ENCODE measurements at places on chromosomes 1 and 21.

- peak; percentile 81 for DNase-seq
Measured at GRCh38 chr1:155241069-155241679, 14.1 kb downstream of the ENTREP3 start.

DNA sequence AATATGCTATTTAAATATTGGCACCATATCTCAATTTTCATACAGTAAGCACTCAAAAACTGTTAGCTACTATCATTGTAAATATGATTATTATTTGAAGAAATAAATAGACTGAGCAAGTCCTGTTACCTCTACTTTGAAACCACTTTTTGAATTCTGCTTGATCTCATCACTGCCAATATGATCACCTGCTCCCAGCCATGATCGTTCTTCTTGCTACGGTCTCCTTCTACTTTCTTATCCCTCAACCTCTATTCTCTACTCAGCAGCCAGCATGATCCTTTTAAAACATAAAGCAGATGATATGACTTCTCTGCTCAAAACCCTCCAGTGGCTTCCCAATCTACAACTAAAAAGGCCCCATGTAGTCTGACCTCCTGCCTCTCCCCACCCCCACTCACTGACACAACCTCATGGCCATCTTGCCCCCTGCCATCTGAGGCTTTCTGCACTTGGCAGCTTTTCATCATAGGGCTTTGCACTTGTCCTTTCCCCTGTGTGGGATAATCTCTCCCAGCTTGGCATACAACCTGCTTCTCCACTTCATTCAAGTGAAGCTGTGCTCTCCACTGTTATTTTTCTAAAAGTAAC, 27.2 kb downstream of the CD34 start:
- no peak for DNase-seq

DNA sequence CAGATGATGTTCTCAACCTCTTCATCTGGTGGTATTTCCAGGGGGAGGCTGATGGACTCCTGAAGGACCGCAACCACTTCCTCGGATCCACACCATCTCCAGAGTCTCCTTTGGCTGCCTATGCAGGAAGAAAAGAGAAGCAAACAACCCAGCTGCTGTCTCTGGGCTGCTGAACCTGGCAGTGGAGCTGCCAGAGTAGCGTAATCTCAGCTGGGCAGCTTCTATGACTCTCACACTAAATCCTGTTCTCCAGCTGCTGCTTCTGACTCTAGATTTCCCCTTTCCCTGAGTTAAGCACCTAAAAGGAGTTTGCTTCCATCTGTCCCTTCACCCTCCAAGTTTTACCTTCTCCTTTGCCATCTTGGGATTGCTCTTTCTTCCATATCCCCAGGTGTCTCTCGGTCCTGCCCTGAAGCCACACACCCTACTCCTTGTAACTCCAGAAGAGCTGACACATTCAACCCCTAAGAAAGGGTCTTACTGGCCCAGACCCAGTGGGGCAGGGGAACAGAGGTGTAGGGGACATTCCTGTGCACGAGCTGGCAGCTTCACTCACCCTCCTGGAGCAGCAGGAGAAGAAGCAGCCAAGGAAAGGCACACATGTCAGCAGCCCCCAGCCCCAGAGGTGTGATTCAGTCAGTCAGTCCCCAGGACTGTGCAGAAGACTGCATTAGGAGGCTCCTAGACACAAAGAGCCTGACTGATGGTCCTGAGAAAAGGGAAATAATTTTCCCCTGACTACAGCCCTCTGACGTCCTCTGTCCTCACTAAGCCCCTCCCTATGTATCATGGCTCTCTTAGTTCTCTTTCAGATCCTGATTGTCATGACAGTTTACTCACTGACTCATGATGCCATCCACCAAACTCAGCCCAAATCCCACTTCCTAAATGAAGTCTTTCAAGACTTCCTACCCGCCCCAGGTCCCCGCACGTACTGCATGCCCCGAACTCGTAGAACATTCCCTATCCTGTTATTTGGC, at the start of gene SLAMF9:
Gene SLAMF9 (minus strand): TSS at position 702 of the 980 bp plus-strand sequence. CDS start 100 bp downstream, at position 602.
- DNase-seq = no peak

- no peak for DNase-seq
Measured at GRCh38 chr1:37255136-37255795, 219.1 kb upstream of the ZC3H12A start.

DNA sequence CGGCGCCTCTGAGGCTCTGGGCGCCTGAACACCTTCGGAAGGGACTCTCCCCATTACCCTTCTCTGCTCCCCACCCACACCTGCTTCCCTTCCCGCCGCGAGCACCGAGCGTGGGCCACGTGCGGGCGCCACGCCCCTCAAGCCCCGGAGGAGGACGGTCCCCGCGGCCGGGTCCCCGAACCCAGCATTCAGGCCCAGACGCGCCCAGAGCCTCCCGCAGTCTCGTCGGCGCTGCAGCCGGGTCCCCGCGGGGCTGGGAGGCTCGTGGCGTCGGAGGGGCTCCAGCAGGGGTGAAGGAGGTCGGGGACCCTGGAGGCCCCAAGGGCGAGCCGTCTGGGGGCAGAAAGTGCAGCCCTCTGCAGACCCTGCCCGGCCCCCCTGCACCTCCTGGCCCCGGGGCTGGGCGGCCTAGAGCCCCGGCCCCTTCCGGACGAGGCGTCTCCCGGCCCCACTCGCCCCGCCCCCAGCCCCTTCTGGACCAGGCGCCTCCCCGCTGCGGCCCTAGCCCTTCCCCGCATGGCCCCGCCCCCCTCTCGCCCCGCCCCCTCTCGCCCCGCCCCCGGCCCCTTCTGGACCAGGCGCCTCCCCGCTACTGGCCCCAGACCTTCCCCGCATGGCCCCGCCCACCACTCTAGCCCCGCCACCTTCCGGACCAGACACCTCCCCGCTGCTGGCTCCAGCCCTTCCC, 378 bp upstream of the SMIM1 start:
- peak; percentile 71 for DNase-seq

DNA sequence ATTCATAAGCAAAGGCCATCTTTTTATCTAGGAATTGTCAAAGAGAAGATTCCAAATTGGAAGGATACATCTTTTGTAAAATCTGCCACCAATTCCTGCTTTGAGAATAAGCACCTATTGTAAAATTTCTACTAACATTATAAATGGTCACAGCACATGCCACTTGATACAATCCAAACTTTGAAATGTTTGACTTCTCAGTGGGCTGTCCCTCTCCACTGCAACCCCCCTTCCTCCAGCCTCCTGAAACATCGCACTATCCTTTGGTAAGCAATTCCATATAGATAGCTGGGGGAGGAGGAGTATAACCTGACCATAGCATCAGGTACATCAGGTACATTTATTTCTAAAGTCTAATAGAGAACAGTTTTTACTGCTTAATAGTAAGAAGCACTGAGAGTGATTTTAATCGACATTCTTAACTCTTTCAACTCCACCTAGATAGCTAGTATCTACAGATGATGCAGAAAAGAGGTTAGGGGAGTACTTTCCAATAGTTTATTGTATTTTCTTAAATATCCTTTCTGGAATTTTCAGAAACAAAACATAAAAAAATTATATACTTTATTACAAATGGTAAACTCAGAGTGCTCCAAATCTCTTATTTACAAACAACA, 2.9 kb downstream of the JUN start:
- DNase-seq = no peak

DNA sequence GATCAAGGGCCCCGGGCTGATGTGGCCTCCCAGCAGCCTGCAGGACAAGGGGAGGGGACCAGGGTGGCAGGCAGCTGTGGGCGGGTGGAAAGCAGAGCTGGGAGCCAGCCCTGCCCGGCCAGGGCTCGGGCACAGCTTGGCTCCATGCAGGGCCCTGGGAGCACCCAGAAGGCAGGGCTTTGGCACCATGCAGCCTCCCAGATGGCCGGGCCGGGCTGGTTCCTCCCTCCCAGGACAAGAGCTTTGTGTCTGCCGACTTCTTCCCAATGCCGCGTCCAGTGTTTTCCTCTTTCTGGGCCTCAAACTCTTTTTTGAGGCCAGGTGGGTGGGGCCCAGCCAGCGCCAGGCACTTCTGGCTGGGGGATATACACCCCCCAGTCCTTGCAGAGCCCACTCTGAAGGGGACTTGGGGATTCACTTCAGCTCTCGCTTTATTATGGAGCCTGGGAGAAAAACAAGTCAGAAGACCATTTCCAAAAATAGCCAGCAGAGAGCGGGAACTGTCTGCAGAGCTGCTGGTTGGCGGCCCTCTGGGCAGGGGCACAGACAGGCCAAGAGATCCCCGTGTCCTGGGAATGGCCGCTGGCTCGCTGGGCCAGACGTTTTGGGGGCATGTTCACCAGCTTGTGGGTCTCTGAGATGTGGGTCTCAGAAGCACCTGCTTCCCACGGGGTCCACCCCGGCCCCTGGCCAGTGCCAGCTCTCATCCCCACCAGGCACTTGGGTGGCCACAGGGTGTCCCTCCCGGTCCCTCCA, 103.8 kb upstream of the ARHGEF16 start:
- DNase-seq = no peak

GRCh38 chr1:54565113-54565501, 17.1 kb downstream of the ACOT11 start:
- no peak for DNase-seq

DNA sequence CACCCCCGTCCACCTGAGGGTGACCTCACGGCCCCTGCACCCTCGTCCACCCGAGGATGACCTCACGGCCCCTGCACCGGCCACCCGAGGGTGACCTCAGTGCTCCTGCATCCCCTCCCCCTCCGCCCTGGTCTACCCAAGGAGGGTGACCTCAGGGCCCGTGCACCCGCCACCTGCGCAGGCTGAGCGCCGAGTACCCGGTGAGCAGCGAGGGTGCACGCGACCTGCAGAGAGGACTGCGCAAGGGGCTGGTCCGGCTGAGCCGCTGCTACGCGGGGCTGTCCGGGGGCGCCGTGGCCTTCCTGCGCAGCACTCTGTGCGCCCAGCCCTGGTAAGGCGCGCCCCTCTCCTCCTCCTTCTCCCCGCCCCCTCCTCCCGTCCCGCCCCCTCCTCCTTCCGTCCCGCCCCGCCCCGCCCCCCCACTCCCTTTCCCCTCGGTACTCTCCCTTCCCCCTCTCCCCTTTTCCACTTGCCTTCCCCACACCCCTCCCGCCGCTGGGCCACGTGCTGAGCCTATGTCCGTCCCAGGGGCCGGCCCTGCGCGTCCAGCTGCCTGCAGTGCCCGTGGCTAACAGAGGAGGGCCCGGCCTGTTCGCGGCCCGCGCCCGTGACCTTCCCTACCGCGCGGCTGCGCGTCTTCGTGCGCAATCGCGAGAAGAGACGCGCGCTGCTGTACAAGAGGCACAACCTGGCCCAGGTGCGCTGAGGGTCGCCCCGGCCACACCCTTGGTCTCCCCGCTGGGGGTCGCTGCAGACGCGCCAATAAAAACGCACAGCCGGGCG, 28.4 kb downstream of the TRIM11 start:
- DNase-seq = peak; percentile 77

- no peak for DNase-seq
Measured at GRCh38 chr1:75587692-75588091, 23.2 kb downstream of the SLC44A5 start.

DNA sequence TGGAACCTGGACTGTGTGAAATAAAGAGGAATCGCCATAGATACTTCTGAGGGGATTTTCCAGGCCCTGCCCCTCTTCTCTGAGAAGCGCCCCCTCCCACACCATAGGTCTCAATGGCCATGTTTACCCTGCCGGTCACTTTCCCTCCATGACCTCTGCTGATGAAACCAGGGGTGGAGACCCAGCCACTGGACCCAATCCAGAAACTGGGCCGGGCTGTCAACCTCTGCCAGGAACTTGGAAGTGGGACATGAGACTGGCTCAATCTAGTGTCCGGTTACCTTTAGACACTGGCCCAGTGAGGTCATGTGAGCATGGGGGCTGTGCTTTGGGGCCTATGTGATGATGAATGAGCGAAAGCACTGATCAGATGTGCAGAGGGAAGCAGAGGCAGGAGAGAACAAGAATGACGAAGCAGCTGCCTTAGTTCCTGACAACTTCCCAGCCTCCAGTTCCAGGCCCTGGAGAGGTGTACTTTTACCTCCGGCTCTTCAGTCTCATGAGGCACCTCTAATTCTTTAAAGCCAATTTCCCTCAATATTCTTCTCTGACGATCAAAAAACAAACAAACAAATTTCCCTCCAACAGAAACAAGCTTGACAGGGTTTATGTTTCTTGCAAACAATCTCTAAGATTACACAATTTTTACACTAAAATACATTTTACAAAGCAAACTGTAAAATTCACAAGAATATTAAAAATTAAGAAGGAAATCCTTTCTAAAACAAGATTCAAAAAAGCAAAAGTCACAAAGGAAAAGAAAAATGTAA, 4.9 kb downstream of the ASAP3 start:
- no peak for DNase-seq

- DNase-seq = no peak
Measured at GRCh38 chr1:184031409-184032107, 6.0 kb downstream of the COLGALT2 start.

DNA sequence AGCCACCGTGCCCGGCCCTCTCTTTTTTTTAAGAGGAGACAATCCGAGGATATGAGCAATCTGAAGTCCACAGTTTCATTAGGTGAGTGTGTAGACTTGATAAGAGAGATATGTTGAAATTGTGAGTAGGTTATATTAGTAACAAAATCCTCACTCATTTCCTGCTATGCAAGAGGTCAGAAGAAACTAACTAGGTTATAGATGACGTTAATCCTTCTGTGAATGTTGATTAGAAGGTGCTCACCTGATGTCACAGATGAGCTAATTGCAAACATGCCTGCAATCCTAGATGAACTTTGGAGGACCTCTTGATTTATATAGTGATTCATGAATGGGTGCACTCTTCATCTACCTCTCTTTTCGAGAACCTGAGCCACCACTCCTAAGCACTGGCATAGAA, 29.3 kb downstream of the NTMT2 start:
- DNase-seq = no peak

DNA sequence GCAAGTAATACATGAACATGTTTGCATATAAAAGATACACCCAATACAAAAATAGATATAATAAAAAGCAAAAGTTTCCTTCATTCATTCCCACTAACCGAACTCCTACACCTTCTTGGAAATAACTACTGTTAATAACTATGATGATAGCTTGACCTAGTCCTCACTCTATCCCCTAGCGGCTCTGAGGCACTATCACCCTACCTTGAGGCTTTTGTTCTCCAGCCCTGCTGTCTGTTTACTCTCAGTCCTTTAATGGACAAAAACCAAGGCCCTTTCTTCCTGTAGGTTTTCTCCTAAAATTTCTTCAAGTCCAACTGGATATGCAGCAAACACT, 186.6 kb downstream of the SLC35F3 start:
- DNase-seq = no peak

GRCh38 chr1:221692643-221693042, 49.2 kb downstream of the DUSP10 start:
- DNase-seq = no peak

- no peak for DNase-seq
Measured at GRCh38 chr1:119449971-119450370, 35.0 kb downstream of the HSD3B2 start.

- DNase-seq = no peak
Measured at GRCh38 chr1:11802616-11802972, 3.2 kb downstream of the MTHFR start.

GRCh38 chr1:235624721-235625333, 24.8 kb downstream of the GNG4 start:
- DNase-seq = no peak

- DNase-seq = no peak
Measured at GRCh38 chr1:67465375-67465774, 35.2 kb upstream of the SERBP1 start.

Data from stimulated activated effector memory CD8-positive, alpha-beta T cell treated with anti-CD3 and anti-CD28 coated beads, Interleukin-12 subunit alpha, Interleukin-12 subunit beta, amount 100 ng/mL, for 72 hours (primary cell).